Stimulated activated CD4-positive, alpha-beta T cell treated with anti-CD3 and anti-CD28 coated beads, Interleukin-15, amount 100 ng/mL, for 24 hours (primary cell): ENCODE measurements at places on chromosomes 2 and 18.

DNA sequence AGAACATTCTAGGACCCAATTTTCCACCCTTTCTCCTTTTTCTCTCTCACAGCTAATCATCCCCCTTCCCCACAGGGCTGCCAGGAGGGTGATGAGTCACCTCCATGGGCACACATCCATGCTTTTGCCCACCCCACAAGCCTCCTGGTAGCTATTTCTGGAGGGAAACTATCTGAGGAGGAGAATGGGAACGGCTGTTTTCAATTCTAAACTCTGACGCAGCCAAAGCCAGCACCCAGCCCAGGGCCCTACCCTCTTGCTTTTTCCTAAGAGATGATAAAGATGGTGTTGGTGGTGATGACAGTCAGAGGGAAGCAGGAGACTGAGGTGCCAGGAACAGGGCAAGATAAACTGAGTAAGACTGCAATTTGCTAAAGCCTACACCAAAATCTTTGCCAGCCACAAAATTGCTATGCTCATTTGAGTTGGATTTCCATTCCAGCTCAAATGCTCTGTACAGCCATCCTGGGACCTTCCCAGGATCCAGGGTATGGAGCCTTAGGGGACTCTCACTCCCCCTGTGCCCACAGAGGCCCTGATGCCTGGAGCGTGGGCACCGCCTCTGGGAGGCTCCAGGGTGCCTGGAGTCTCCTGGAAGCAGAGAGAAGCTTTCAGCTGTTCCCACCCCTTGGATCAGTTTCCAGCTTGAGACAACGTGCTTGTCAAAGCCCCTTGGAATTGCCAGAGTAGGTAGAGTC lies 62.0 kb upstream of the FZD7 start:
- DNase-seq, result no peak

GRCh38 chr2:107712857-107713256 lies 113.8 kb upstream of the RGPD4 start:
- no peak for DNase-seq

DNA sequence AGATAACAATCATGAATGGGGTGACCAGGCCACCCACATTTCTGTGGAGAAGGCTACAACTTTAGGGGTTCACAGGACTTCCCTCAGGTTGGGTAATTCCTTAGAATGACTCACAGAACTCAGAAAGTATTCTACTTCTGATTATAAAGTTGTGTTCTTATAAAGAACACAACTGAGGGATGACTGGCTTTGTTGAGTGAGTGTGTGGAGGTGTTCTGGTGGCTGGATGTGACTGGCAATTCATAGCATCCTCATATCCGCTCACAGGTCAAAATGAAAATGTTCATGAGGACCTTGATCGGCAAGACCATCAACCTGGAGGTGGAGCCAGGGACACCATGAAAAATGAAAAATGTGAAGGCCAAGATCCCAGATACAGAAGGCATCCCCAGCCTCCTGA lies 143.3 kb upstream of the CAB39 start:
- no peak for DNase-seq

- no peak for DNase-seq
Measured at GRCh38 chr2:5618271-5618670, 73.9 kb upstream of the SOX11 start.

GRCh38 chr2:173881461-173881860 lies 83.7 kb downstream of the SP3 start:
- DNase-seq, result no peak

- no peak for DNase-seq
Measured at GRCh38 chr2:176575237-176575744, 306.0 kb downstream of the MTX2 start.
